Transverse colon (tissue), 4 donors: ENCODE measurements at places on chromosomes 13 and 19. TPM values are rescaled to one million over a fixed set of nuclear protein-coding genes. Genes with fewer than 3 reads are reported as not detected.

- H3K27me3 ChIP-seq, result peaks cover 12% of the 10 kb centered on the region
- no peak overlapping the region for H3K4me3 ChIP-seq
- H3K4me1 ChIP-seq, result no peaks in the 10 kb centered on the region
- H3K27ac ChIP-seq, result no peak overlapping the region
Measured at GRCh38 chr19:46069806-46070341, 29.1 kb upstream of the IGFL4 start.

GRCh38 chr13:74018062-74018431 lies 116.2 kb downstream of the KLF12 start:
- H3K27me3 ChIP-seq, result no peaks in the 10 kb centered on the region
- no peaks in the 10 kb centered on the region for H3K36me3 ChIP-seq
- no peaks in the 10 kb centered on the region for H3K4me1 ChIP-seq
- no peak overlapping the region for H3K4me3 ChIP-seq
- no peak overlapping the region for H3K27ac ChIP-seq

DNA sequence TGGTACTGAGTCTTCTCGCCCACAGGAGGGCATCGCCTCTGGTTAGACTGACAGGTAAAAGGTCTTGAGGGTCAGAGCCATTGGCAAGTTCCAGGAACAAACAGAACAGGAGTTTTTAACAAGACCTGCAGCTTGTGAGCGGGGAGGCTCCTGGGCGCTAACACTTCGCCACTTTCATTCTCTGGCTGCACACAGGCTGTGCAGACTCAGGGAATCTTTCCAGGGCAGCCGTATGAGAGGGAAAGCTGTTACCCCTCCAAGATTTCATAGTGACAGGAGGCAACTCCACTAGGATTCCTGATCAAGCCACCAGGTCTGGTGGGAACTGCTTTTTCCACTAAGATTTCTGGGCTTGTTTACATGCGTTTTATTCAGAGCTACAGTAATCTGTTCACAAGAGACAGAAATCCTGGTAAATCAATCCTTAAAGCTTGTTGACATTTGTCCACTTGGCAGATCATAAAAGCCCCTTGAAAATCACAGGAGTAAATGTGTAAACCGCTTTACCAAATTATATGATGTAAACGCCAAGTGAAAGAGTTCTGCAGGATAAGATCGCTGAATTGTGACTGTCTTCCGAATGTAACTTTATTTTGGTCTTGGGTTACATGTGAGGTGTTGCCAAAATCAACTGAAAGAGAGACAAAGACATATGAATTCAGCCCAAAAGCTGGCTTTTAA lies 190.6 kb downstream of the MZT1 start:
- no peak overlapping the region for H3K4me3 ChIP-seq
- DNase-seq, result peak; percentile 15
- peaks cover 37% of the 10 kb centered on the region for H3K4me1 ChIP-seq
- H3K27ac ChIP-seq, result peak overlapping the region; percentile 33
- no peaks in the 10 kb centered on the region for H3K27me3 ChIP-seq

DNA sequence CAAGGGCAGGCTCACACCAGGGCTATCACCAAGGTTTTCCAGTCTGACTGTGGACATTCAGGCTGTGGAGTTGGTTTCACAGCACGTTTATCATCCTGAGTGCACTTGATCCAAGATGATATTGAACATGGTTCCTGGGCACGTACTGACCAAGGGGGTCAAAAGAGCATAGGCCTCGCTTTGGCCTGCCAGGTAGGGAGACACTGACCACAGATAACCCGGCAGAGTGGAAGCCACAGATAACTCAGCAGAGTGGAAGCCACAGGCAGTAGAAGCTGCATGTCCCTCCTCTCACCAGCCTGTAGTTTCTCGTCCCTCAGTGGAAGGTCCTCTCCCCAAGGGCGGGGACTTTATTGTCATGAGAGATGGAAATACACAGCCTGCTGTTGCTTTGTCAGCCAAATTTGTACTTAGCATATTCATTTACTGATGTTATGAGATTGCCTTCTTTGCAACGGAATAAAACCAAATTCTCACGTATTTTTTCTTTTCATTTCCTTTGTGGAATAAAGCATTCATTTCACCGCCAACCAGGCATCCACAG lies 8.8 kb upstream of the KRTDAP start:
- H3K36me3 ChIP-seq, result no peaks in the 10 kb centered on the region
- H3K4me1 ChIP-seq, result peaks cover 3% of the 10 kb centered on the region
- no peak overlapping the region for H3K27ac ChIP-seq
- no peak for DNase-seq

Gene ZNF729
- not detected for total RNA-seq

Gene KCTD15
- total RNA-seq, result 41.5 TPM

Gene ZNF724
- 4.2 TPM for total RNA-seq

Gene ZNF20
- total RNA-seq, result 4.5 TPM

Gene SNRPD2
- 85.4 TPM for total RNA-seq
